ENCODE measurements at places on chromosomes 13 and 19.

- DNase-seq = no peak
Observed at GRCh38 chr13:112905990-112906641, 62.9 kb upstream of the MCF2L start.

- no peak for DNase-seq
Observed at GRCh38 chr19:2323707-2324106, 4.7 kb downstream of the LSM7 start.

GRCh38 chr13:39684531-39685137 lies 29.2 kb downstream of the COG6 start:
- peak; percentile 10 for DNase-seq

DNA sequence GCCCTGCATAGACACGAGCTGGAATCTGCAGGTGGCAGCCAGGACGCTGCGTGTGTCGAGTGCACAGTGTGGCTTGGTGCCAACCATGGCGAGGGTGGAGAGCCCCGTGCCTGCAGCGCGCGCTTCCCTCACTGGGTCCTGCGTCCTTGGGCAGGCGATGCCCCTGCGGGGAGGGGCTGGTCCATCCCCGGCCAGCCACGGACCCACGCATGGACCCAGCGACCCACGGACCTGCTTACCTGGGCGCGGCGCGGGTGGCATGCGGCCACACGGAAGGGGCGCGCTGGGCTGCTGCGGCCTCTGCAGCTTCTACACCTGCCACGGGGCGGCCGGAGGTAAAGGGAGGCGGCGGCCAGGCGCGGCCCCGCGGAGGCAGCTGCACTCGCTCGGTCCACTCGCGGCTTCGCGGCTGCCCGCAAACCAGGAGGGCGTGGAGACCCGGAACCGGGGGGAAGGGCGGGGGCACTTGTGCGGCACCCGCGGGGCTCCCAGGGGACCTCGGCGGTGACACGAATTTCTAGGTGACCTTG lies 569 bp upstream of the MCF2L start:
- DNase-seq = no peak

DNA sequence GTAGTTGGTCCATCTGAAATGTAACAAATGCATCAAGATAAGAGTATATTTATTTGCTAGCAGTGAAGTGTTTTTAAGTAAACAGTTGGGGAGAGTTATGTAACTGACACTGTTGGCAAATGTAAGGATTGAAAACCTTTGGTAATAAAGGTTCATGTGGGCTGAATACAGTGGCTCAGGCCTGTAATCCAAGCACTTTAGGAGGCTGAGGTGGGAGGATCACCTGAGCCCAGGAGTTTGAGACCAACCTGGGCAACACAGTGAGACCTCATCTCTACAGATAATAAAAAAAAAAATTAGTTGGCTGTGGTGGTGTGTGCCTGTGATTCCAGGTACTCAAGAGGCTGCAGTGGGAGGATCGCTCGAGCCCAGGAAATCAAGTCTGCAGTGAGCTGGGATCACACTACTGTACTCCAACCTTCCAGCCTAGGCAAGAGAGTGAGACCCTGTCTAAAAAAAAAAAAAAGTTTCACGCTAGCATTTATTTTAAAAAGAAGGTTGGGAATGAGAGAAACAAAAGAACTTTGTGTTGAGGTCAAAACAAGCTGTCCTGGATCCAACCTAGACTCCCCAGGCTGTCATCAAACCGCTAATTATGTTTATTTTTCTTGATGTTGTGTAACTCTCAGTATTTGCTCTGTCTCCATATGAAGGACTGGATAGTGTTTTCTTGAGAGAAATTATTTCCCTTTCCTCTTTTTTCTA lies 20.7 kb downstream of the SETDB2 start:
- no peak for DNase-seq
